Activated T-cell treated with anti-CD3 and anti-CD28 coated beads, Interleukin-2, amount 50 U/mL, for 72 hours (primary cell): ENCODE measurements at places on chromosomes 2 and 18. TPM values are rescaled to one million over a fixed set of nuclear protein-coding genes. Genes with fewer than 3 reads are reported as not detected.

- no peak for DNase-seq
These were observed 4.8 kb upstream of the IGFBP5 start for GRCh38 chr2:216700088-216700567.

Gene G6PC2
- total RNA-seq, result not detected

GRCh38 chr2:223952280-223952968 is 4.8 kb upstream of the MRPL44 start:
- no peak for DNase-seq

Gene KCTD18
- 17.0 TPM for total RNA-seq

DNA sequence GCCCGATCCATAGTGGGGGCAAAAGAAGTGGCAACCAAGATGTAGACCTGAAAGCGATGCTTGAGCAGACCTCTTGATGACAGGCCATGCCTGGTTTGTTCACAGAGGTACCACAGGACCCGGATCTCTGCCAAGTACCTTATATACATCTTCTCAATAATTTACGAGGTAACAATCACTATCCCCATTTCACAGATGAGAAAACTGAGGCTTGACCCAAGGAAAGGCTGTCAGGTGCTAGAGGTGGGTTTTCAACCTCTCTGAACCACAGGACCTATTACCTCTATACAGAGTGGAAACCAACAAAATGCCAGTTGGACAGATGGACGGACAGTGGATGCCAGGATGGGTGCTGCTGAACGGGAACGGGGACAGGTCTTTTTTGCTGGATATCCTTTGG is 13.8 kb upstream of the DIS3L2 start:
- DNase-seq, result no peak

DNA sequence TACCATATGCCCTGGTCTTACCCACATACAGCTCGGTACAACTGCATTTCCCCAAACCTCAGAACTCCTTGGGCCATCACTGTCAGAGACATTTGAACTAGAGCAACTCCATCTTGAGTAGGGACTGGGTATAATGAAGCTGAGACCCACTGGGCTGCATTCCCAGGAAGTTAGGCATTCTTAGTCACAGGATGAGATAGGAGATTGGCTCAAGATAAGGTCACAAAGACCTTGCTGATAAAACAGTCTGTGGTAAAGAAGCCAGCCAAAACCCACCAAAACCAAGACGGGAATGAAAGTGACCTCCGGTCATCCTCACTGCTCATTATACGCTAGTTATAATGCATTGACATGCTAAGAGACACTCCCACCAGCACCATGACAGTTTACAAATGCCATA is 131.3 kb downstream of the PIK3C3 start:
- DNase-seq, result no peak

GRCh38 chr2:162197069-162197825 is 45.2 kb upstream of the GCG start:
- no peak for DNase-seq

- DNase-seq, result no peak
These were observed 77.5 kb upstream of the MYL1 start for GRCh38 chr2:210392469-210392881.

- no peak for DNase-seq
These were observed 287.9 kb upstream of the PKDCC start for GRCh38 chr2:41759880-41760279.

GRCh38 chr18:62611453-62612288 is 88.8 kb downstream of the ZCCHC2 start:
- no peak for DNase-seq

GRCh38 chr2:240131941-240132650 is 4.0 kb downstream of the COPS9 start:
- DNase-seq, result no peak

GRCh38 chr2:219736209-219736608 is 108.8 kb downstream of the SLC4A3 start:
- no peak for DNase-seq

DNA sequence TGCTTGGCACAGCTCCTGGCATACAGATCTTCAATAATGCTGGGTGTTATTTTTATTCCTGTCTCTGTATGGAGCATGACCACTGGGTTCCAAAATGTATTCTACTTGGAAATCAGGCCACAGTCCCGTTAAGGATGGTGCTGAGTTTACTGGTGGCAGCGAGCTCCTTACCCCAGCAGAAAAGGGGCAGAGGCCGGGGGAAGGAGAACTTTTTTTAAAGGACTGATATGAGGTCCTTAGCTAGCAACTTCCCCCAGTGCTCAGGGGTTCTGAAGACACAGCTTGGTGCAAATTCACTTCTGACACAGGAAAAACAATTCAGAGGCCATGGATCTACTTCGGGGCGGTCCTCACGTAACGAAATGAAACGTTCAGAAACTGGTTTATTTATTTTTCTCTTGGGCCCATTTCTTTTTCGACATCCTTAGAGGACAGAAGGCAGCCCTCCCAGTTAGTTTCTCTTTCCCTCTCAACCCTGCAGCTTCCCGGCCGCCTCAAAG is 872 bp downstream of the RDH14 start:
- DNase-seq, result no peak

DNA sequence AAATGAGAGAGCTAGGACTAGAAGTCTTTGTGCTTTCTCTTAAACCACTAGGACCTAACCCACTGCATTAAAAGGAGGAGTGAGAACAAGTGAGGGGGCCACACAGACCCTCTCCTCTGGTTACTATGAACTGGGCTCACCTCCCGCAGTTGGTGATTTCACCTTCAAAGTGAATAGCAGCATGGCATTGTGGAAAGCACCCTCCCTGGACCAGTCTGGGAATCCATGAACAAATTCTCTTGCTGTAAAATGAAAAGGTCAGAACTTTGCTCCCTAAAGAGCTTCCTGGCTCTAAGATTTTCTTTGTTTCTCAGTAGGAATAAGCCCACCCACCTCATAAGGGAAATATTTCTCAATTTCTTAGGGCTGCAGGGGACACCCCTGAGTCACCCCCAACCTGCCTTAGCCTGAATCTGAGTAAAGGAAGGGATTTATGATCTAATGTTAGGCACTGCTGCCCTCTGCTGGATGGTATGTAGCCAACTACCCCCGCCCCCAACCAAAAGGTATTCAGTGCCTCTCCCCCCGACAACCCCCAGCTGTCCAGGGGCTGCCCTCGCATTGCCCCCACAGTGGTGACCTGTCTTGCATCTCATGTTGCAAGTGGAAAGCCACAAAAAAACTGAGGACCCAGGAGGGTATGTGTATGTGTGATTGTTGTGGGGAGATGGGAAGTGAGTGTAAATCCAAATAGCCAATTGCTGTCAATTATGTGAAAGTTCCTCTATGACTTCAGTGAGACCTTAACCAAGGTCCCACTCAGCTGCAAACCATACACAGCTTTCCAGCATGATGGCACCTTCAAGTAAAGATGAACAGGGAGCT is 230.9 kb upstream of the SLC14A2 start:
- peak; percentile 70 for DNase-seq

DNA sequence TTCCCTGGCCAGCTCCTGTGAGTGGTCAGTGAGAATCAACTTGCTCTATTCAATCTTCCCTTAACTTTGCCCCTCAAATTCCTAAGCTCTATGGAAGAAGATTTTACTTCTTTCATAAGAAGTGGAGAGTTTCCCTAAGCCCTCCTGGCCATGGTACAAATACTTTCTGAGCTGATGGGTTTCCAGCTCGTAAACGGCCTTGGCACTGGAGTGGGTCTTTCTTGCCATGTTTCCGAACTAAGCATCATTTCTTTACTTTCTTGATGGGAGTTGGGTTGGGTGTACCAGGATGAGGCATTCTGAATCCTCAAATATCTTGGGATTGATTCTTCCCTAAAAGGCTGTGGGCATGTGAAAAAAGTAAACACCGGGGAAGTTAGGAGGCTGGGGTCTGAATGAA is 72.5 kb downstream of the ACKR3 start:
- no peak for DNase-seq

Gene SPP2
- total RNA-seq, result not detected

- DNase-seq, result no peak
These were observed 144.5 kb upstream of the TCF4 start for GRCh38 chr18:55732227-55733106.

DNA sequence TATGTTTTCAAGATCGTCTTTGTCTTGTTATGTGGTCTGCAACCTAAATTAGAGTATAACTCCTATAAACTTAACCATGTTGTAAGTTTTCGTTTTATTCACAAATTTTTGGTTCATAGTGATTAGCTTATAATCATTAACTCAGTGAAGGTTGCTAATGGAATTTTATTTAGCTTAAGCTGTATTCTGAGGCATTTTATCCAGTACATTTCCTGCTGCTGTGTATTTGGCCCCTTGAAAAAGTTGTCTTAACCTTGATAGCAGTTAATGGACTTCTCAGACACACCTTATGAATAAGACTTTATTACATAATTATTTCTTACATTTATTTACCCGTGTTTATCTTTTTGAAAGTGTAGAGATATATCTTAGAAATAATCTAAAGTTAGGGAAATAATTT is 20.5 kb downstream of the VAPA start:
- no peak for DNase-seq

Gene MC5R
- not detected for total RNA-seq

DNA sequence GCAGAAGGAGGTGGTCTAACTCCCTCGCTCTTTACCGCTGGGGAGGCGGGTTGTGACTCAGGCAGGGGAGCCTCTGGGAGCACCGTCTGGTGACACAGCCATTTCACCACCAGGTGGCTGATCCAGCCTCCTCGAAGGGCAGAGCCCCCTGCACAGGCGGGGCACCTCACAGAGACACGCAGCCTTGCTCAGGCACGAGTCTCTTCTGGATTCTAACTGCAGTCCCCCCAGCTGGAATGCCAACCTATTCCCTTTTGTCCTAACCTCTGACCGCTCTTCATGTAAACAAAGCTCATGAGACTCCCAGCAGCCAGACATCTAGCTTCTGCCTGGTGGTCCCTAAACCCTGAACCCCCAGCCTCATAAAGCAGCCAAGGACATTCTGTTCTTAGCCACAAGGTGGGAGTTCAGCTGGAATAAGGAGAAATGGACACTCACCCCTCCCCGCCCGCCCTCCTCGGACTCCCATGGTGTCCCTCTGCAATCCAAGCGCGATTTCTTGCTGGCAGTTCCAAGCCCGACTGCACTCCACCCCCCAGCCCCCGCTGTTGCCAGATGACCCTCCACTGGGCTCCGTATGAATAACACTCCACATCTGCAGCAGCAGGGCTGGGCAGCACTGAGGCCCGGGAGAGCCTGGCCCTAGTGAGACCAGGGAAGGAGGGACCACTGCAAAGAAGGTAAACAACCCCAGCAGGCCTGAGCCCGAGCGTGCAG is 84.3 kb downstream of the TNS1 start:
- DNase-seq, result no peak

DNA sequence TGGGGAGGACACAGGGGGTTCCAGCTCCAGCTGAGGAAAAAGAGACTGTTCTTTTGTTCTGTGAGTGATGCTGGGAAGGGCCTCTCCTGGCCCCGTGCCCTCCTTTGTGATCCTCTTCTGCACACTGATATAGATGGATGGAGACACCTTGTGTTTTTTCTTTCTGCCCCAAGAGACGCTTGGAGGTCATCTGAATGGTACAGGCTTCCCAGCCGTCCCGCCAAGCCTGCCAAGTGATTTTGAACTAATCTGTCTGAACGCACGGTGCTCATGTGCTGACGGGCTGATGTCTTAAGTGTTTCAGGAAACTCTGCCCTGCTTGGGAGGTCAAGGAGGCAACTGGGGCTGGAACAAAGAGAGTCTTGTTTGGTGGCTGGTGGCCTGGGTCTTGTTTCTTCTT is 57.5 kb downstream of the KIF5C start:
- no peak for DNase-seq

GRCh38 chr18:71743634-71744033 is 800.5 kb downstream of the CBLN2 start:
- DNase-seq, result no peak

DNA sequence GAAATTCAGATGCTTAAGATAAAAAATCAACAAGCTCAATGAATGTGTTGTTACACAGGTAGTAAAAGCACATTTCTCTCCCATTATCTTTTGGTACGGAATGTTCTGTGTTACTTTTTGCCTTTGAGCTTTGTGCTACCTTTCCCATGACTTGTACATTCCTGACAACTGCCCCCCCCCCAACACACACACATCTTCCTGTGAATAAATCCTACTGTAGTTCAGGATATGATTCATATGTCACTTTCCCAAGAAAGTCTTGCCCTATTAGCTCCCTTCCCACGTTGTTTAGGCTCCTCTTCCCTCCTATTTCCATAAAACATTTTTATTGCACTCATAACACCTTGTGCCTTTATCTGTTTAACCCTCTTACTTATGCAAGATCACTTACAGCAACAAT is 442.6 kb upstream of the LRATD1 start:
- DNase-seq, result no peak

GRCh38 chr2:173647681-173648311 is 293.1 kb downstream of the CDCA7 start:
- DNase-seq, result no peak

DNA sequence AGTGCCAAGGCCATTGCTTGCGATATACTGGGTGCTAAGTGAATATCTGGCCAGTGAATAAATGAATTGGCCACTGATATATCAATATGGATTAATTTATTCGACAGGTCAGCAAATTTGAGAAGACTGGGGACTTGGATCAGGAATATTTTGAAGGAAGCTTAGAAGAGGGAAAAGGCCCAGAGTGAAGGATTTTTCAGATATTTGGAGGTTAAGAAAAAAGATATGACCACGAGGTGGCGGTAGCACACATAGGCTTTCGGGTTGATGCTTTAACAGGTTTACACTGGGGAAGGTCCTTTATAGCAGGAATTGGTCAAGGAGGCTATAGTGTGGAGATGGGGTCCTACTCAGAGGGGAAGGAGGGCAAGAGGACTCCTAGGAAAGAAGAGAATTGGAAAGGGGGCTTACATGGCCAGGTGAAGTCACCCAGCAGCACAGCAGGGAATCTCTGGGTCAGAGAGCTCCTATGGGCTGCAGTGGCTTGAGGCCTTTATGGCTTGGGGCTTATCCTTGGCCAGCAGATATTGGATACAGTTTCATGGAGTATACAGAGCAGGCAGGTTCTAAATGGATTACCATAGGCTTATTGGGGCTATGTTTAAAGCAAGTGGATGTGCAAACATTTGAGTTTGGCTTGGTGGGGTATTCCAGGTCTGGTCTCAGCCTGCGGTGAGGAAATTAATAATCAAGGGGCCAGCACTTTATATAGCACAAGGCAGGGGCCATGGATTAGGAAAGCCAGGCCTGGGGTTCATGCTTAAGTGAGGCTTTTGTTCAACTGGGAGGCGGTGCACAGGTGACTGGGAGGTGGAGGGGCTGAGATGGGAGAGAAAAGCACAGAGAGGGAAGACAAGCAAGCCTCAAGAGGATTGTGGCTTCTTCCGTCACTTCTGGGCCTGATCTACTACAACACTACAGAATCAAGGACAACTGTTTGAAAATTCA is 9.7 kb downstream of the IL1RN start:
- peak; percentile 44 for DNase-seq

GRCh38 chr2:8627692-8628085 is 54.2 kb upstream of the ID2 start:
- no peak for DNase-seq

GRCh38 chr18:28204154-28204553 is 27.2 kb upstream of the CDH2 start:
- DNase-seq, result no peak

- no peak for DNase-seq
These were observed 215.1 kb downstream of the DYSF start for GRCh38 chr2:71668326-71669057.

Gene PLGLB2
- 1.9 TPM for total RNA-seq

Gene CNGA3
- not detected for total RNA-seq

Gene HSPD1
- 635 TPM for total RNA-seq

Gene CHRNG
- total RNA-seq, result not detected

Gene XDH
- 0.07 TPM for total RNA-seq

Gene REG1A
- not detected for total RNA-seq
